ENCODE measurements at places on chromosomes 3 and 15. TPM values are rescaled to one million over a fixed set of nuclear protein-coding genes. Genes with fewer than 3 reads are reported as not detected.

DNA sequence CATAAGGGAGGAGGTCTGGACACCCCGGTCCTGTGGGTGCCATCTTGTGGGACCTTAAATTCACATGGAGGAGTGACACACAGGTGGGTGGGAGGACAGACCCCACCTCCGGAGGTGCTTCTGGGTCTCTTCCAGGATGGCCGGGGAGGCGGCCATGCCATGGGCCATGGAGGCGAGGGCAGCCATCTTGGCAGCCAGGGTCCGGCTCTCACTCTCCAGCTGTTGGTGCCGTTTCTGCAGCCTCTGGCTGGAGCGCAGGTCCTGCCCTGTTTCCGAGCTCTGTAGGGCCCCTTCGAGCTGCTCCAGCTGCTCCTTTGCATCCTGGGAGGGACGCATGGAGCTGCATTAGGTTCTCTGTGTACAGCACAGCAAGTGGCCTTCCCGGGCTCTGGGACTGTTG is 19.1 kb downstream of the SPTBN5 start:
- peaks cover 15% of the 10 kb centered on the region for H3K4me1 ChIP-seq
- no peak for DNase-seq
- H3K4me3 ChIP-seq, result no peak overlapping the region
- no peak overlapping the region for H3K27ac ChIP-seq

GRCh38 chr3:195269375-195270078 is 1.4 kb downstream of the XXYLT1 start:
- peaks cover 13% of the 10 kb centered on the region for H3K4me1 ChIP-seq
- H3K27ac ChIP-seq, result no peak overlapping the region
- H3K27me3 ChIP-seq, result no peaks in the 10 kb centered on the region
- peak overlapping the region; percentile 89 for H3K4me3 ChIP-seq

GRCh38 chr3:59338934-59339333 is 289.1 kb upstream of the CFAP20DC start:
- no peaks in the 10 kb centered on the region for H3K4me1 ChIP-seq
- H3K27me3 ChIP-seq, result no peaks in the 10 kb centered on the region
- H3K4me3 ChIP-seq, result no peak overlapping the region
- no peaks in the 10 kb centered on the region for H3K36me3 ChIP-seq
- DNase-seq, result no peak

Gene KLHL6
- 52.5 TPM for total RNA-seq

DNA sequence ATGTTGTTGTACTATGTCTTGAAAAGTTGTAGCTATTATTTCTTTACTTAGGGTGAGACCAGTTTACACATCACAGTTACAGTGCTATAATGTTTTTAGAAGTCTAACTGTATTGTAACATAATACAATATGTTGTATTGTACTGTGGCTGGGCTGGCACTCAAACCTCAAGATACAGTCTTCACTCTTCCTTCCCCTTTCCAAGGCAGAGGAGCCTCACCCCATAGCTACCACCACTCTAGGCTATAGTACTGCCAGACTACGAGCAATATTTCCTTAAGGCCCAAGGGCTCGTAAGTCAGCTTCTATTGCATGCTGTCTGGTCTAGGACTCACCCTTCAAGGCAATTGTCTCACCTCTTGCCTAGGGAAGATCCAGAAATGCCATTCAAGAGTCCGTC is 597.7 kb downstream of the OTOL1 start:
- H3K36me3 ChIP-seq, result no peaks in the 10 kb centered on the region
- no peak for DNase-seq
- H3K27me3 ChIP-seq, result no peaks in the 10 kb centered on the region
- H3K4me3 ChIP-seq, result no peak overlapping the region
- H3K4me1 ChIP-seq, result no peaks in the 10 kb centered on the region

GRCh38 chr3:101461451-101461850 is 51.6 kb downstream of the SENP7 start:
- peaks cover 12% of the 10 kb centered on the region for H3K4me1 ChIP-seq
- no peak overlapping the region for H3K27ac ChIP-seq
- no peak overlapping the region for H3K4me3 ChIP-seq
- no peaks in the 10 kb centered on the region for H3K27me3 ChIP-seq
- DNase-seq, result no peak

DNA sequence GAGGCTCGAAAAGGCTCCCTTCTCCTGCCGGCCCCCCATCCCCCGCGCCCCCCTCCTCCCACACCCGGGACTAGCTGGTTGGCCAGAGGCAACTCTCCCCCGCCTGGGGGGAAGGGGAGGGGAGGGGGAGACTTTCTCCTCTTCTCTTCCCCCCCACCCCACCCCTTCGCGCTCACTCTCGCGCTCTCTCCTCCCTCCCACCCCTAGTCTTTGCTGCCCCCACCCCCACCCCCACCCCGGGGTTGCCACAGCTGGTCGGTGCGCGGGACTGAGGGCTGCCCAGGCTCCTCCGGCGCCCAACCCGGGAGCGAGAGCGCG is 710 bp downstream of the MECOM start:
- no peak overlapping the region for H3K27ac ChIP-seq
- no peak for DNase-seq
- peaks cover 86% of the 10 kb centered on the region for H3K27me3 ChIP-seq
- H3K4me3 ChIP-seq, result no peak overlapping the region
- no peaks in the 10 kb centered on the region for H3K36me3 ChIP-seq
